Stimulated activated CD4-positive, alpha-beta T cell treated with anti-CD3 and anti-CD28 coated beads, Interleukin-12 subunit alpha, Interleukin-12 subunit beta, amount 100 ng/mL, for 4 hours (primary cell): ENCODE measurements at places on chromosomes 1 and 21.

GRCh38 chr1:153698020-153698922 lies 19.8 kb downstream of the NPR1 start:
- DNase-seq: no peak

GRCh38 chr1:38990386-38990737 lies 714 bp upstream of the AKIRIN1 start:
- no peak for DNase-seq

DNA sequence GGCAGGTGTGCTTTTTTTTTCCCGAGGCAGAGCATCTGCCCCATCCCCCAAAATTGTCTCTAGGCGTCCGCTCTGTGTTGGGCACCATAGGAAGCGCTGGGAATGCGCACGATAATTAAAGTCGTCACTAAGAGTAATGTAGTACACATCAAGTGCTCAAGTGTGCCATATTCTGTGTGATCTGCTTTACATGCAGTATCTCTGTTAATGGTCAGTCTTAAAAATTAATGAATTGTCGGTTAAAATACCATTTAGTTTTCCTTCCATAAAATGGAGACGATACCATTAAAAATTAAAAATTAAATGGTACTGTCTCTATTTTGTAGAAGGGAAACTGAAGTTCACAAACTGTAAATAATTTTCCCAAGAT lies 544 bp upstream of the CCT8 start:
- no peak for DNase-seq

- no peak for DNase-seq
Measured at GRCh38 chr1:228958121-228958520, 222.8 kb downstream of the RHOU start.

GRCh38 chr1:178127482-178128191 lies 33.7 kb downstream of the RASAL2 start:
- no peak for DNase-seq

DNA sequence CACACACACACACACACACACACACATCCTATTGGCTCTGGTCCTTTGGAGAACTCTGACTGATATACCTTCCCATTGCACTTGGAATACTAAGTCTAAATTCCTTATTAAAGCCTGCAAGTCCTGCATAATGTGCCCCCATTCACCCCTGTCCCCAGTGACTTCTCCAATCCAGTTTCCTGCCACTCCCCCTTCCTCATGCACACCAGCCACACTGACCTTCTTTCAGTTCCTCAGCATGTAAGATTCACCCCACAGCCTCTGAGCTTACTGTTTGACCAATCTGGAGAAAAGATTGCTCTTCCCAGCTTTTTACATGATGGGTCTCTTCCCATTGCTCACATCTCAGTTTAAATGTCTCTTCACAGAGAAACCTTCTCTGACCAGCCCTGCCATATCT lies 146.6 kb downstream of the TBX15 start:
- DNase-seq: no peak

DNA sequence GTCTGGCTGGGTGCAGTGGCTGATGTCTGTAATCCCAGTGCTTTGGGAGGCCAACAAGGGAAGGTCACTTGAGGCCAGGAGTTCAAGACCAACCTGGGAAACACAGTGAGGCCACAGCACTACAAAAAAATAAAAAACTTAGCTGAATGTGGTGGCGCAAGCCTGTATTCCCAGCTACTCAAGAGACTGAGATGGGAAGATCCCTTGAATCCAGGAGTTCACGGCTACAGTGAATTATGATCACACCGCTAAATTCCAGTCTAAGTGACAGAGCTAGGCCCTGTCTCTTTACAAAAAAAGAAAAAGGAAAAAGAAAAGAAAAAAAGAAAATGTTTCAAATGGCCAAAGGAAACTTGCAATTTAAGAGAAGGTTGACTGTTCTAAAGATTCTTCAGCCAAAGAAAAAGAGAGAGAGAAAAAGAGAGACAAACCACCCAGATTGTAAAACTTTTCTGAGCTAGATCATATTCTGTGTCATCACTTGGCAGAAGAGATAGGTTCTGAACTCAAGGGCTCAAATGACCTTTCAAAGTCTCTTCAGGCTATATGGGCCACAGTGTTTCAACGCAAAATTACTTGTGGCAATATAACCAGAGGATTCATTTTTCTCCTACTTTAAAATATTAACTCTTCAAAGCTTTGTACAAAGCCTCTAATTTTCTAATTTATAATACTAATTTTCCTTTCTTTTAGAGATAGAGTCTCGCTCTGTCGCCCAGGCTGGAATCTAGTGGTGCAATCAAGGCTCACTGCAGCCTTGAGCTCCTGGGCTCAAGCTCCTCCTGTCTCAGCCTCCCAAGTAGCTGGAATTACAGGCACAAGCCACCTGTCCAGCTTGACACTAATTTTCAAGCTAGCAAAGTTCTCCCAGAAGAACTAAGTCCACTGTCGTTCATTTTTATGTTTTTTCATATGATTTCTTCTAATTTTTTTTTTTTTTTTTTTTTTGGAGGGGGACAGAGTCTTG lies 20.5 kb downstream of the ARID4B start:
- DNase-seq: no peak

DNA sequence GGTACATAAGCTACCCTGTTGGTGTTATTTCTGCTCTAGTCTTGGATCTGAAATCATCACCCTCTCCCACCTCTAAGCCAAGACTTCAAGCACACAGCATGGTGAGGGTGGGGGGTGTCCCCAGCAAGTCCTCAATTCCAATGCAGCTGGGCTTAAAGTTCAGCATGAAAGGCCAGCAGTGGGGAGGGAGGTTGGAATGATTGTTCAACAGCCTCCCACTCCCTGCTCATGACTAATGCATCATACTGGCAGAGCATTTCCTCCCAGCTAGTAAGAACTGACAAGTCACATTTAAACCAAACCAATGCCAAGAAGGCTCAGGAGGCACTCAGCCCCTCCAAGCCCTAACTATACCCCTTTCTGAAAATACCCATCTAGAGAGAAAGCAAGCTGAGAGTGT lies 50.1 kb downstream of the TIAM1 start:
- peak; percentile 49 for DNase-seq

DNA sequence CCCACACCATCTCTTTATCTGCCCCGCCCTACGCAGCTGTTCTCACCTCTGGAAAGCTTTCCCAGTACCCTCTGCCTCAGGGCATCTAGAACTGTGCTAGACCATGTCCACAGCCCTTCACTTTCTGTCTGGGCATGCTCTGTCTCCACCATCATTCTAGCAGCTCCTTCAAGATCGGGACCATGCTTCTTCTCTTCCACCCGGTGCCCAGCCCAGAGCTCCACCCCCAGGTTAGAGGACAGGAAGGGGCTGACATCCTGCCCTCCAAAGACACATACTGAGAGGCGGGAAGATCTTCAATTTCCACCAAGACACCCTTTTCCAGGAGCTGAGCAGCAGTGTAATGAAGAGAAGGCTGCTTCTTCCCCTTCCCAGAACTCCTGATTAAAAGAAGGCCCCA lies 27.7 kb upstream of the MEF2D start:
- DNase-seq: no peak

GRCh38 chr1:119141020-119141424 lies 569 bp upstream of the WARS2 start:
- peak; percentile 31 for DNase-seq

DNA sequence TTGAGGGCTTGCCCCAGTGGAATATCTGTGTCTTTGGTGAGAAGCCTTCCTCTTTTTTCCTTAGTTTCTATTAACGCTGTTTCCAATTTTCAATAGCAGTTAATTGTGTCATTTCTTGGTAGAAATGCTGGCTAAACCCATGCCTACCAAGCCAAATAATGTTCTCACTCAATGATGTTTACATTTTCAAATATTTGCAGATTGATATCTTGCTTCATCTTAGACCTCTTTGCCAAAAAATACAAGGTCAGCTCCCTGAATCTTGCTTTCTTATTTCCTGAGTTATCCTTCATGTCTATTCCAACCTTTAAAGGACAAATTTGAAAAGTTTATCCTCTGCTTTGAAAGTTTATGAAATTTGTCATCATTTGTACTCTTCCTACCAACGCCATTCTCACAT lies 5.1 kb downstream of the KCNJ15 start:
- DNase-seq: no peak

DNA sequence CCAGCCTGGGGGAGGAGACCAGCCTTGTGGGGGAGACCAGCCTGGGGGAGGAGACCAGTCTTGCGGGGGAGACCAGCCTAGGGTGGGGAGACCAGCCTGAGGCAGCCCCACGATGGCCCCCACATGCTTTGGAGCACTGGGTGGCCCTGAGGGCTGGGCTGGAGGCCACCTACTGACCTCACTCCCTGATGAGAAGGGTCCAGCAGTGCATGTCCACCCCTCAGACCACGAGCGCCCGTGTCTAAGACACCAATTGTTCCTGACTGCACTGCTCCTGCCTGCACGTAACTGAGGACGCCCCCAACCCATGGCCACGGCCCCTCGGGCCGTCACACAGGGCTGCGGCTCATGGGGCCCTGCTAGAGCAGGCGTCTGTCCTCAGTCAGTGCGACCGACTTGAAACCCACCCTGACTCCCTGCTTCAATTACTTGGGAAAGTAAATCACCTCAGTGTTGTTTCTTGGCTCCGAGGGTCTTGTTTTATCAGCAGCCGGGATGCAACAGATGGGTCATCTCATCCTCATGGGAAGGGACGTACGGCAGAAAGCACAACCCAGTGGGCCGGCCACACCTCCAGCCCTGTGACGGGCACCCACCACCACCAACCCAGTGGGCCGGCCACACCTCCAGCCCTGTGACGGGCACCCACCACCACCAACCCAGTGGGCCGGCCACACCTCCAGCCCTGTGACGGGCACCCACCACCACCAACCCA lies at the start of gene SPATC1L:
TSS of gene SPATC1L (minus strand) at position 550 of the 715 bp plus-strand sequence. CDS start 1,643 bp downstream, outside the sequence.
- DNase-seq: peak; percentile 42

- DNase-seq: peak; percentile 4
Measured at GRCh38 chr1:50271968-50272578, 151.2 kb downstream of the DMRTA2 start.

DNA sequence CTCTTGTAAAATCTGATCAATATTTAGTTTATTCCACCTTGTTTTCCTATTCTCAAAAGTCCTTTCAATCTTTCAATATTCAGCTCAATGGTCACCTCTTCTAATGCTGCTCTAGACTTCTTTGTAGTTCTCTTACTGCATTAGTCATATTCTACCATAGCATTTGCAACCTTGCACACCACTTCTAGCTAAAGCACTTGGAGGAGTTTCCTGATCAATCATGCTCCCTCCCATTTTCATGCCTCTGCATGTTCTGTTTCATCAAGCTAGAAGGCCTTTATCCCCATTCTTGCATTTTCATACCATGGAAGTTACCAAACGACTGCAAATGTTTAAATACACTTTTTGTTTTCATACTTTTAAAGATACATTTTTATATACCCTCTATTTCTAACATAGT lies 72.1 kb downstream of the SLC5A9 start:
- DNase-seq: no peak

DNA sequence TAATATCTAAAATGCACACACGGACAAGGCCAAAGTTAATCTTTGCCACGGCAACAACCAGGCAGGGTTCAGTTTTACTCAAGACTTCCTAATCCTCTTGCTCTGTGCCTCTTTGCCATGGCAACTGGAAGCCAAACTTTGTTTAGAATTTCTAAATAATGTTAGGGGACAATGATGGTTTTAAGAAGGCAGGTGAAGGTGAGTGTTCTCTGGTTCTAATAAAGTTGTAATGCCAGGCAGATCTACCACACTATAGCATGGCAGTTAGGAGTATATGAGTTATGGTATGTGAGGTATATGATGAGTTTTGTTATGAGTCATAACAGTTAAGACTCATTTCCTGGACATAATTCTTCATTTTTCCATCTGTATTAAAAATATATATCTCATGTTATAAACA lies 2.7 kb downstream of the PTPRC start:
- no peak for DNase-seq

GRCh38 chr1:214369364-214369763 lies 88.4 kb downstream of the SMYD2 start:
- no peak for DNase-seq

GRCh38 chr1:190808035-190808434 lies 330.4 kb upstream of the BRINP3 start:
- DNase-seq: no peak

DNA sequence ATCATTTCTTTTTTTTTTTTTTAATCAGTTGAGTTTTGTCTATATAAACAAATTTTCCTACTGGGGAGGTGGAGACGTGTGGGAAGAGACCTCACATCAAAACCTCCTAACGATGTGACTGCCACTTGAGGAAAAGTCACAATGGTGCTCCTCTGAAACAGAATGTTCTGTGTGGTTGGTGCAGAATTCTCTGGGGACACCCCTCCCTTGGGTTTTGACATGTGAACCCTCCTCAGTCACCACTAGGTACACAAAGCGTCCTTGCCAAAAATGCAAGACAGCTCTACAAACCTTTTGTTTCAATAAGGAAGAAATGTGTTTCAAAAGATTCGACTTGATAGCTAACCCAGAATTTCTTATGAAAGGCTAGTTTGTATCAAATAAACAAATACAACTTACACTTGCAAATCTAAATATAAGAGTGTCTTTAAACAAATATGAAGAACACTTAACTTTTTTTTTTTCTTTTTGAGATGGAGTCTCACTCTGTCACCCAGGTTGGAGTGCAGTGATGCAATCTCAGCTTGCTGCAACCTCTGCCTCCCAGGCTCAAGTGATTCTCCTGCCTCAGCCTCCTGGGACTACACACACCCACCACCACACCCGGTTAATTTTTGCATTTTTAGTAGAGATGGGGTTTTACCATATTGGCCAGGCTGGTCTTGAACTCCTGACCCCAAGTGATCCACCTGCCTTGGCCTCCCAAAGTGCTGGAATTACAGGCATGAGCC lies 9.3 kb downstream of the SLC25A24 start:
- no peak for DNase-seq

DNA sequence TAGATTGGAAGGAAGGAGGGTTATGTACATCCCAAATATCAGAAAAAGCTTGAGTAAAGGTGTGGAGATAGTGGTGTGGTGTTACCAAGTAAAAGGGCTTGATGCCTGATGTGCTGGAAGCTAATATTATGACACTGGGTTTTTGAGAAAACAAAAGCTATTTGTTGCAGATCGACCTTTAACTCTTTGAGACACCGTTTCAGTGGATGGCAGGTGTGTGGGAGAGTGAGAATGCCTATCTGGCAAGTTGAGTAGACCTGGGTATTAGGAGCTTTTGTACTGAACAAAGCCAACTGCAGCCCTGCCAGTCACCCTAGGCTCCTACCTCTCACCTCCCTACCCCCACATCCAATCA lies 1.4 kb downstream of the MMACHC start:
- DNase-seq: no peak

- no peak for DNase-seq
Measured at GRCh38 chr1:182633657-182634281, 29.6 kb upstream of the RGS16 start.

- no peak for DNase-seq
Measured at GRCh38 chr1:88695781-88696180, 11.7 kb downstream of the PKN2 start.

- no peak for DNase-seq
Measured at GRCh38 chr1:201552941-201553351, 14.0 kb downstream of the NAV1 start.

GRCh38 chr21:18716578-18717138 lies 313.1 kb upstream of the TMPRSS15 start:
- DNase-seq: no peak

- no peak for DNase-seq
Measured at GRCh38 chr1:157961805-157962762, 31.4 kb upstream of the KIRREL1 start.

GRCh38 chr21:45338311-45339017 lies 50.8 kb upstream of the POFUT2 start:
- DNase-seq: no peak

- no peak for DNase-seq
Measured at GRCh38 chr1:147549526-147549925, 8.2 kb downstream of the BCL9 start.

GRCh38 chr1:93750955-93751354 lies 69.3 kb upstream of the BCAR3 start:
- DNase-seq: no peak
